Endothelial cell of umbilical vein (primary cell): ENCODE measurements at places on chromosomes 1 and 21.

GRCh38 chr1:212457740-212458338, 25.1 kb downstream of the NENF start:
- DNase-seq = peak; percentile 42

- DNase-seq = no peak
Observed at GRCh38 chr1:101153692-101154091, 83.1 kb upstream of the S1PR1 start.

DNA sequence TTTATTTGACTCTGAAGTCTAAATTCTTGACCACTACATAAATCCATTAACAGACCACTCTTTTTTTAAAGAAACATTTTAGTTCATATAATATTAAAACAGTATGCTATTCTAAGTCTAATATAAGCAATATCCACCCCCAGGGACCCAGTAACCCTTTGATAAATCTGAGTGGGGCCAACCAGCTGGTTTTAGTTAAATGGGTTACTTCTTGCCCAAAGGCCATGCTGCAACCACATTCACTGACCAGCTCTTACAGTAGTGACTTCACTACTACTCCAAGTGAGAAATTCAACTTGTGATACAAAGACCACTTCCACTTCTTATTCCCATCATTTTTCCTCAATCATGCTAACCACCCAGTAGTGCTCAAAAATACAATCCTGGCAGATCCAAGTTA, 20.5 kb downstream of the FUBP1 start:
- DNase-seq = no peak

DNA sequence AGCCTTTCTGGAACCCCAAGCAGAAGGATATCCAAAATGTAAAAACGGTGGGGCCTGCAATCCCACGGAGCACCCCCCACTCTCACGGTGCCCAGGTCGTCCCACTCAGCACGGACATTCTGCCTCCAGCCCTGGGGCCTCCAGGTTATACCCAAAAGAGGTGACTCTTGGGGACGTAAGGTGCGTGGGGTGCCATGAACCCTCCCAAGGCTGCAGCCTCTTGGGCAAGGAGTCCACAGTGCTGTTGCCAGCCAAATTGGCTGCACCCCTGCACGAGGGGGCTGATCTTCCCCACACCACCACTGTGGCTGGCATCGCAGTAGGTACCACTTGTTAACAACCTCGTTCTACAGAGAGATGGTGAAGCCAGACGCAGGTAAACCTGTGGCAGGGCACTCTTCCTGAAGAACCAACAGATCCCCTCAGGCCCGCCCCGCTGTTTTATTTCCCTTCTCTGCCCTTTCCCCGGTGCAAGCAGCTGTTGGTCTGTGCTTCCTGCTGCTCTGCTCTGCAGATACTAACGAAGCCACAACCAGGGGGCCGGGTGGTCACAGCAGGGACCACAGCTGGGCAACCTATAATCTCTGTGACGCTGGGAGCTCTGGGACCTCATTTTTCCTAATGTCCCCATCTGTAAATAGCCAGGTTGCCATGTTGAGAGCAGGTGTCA, 8.7 kb downstream of the TFF3 start:
- no peak for DNase-seq

GRCh38 chr1:183778045-183778444, 26.9 kb upstream of the RGL1 start:
- no peak for DNase-seq

DNA sequence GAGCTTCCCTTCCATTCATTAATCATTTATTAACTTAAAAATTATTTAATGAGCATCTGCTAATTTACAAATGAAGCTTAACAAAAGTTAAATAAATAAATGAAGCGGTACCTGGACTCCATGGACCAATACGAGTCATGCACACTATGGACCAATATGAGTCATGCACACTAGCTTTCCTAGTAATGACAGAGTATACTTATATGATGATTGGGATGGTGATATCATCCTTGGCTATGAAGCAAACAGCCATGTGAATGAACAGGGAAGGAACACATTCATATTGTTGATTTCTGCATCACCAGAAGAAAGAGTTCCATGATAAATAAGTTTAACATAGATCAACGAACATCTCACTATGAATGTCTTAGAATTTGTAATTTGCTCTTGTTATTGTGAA, 109.9 kb downstream of the SPAG17 start:
- no peak for DNase-seq

DNA sequence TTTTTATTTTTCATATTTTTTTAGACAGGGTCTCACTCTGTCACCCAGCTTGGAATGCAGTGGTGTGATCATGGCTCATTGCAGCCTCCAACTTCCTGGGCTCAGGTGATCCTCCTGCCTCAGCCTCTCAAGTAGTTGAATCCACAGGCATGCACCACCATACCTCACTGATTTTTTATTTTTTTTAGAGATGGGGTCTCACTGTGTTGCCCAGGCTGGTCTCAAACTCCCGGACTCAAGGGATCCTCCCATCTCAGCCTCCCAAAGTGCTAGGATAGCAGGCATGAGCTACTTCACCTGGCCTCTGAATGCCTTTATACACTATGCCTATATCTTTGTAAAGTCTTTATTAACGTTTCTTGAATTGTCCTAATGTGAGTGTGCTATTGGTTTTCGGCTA, 10.4 kb upstream of the NPPB start:
- DNase-seq = no peak

GRCh38 chr1:156151093-156151688, 2.2 kb upstream of the SEMA4A start:
- no peak for DNase-seq
